ENCODE measurements at places on chromosomes 5 and 9.

DNA sequence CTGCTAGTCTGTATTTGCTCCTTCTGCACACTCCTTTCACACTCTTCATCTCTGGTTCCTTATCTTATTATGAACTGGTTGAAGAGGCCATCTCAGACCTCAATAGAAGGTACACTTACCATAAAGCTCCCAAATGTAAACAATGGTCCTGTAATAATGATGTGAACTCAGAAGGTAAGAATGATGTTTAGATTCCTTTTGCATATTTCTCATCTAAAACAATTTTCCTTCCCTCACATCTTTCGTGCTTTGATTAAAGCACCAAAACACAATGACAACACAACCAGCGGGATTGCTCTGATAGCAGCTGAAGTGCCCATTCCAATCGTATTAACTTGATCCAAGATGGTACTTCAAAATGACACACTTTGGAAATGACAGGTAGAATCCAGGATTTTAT lies 34.3 kb downstream of the NFIB start:
- no peak for DNase-seq

DNA sequence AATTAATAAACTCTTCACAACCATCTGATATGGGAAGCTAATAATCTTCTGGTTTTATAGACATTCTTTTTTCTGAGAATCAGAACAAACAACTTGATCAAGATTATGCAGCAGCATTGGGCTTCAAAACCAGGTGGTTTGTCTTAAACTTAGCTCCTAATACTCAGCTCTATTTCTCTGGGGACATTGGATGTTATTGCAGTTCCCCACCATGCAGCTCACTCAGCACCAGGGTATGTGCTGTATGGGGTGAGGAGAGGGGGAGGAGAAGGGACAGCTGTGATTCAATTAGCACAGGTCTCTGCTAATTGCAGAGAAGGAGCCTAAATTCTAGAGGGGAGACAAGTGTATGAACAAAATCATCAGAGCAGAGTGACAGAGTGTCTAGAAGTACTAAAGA lies 210.7 kb upstream of the TNC start:
- no peak for DNase-seq

DNA sequence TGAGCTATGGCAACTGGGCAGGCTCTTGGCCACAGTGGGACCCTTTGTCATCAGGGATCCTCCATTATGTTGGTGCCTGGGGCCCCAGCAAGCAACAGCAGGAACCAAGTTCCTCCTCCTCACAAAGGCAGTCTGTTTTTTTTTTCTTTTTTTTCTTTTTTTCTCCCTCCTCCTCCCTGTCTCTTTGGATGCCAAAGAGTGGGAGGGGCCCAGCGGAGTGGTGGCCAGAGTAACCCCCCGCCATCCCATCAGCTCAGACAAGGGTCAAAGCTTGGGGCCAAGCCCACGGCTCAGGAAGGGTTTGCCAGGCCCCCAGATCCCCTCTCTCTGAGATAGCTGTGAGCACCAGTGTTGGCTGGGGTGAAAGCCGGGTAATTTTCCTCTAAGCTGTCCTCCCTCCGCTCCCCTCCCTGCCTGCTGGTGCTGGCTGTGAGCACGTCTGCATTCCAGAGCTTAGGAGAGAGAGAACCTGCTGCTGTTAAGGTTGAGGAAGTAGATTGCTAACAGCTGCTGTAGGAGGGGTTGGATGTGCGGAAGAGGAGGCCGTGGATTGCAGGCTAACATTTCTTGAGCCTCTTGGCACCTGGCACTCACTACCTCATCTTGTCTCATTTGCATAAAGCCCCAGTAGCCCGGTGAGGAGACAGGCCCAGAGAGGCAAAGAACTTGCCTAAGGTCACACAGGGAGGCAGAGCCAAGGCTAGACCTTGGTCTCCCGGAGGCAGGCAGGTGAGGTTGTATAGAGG lies 21.2 kb downstream of the GSN start:
- peak; percentile 80 for DNase-seq

DNA sequence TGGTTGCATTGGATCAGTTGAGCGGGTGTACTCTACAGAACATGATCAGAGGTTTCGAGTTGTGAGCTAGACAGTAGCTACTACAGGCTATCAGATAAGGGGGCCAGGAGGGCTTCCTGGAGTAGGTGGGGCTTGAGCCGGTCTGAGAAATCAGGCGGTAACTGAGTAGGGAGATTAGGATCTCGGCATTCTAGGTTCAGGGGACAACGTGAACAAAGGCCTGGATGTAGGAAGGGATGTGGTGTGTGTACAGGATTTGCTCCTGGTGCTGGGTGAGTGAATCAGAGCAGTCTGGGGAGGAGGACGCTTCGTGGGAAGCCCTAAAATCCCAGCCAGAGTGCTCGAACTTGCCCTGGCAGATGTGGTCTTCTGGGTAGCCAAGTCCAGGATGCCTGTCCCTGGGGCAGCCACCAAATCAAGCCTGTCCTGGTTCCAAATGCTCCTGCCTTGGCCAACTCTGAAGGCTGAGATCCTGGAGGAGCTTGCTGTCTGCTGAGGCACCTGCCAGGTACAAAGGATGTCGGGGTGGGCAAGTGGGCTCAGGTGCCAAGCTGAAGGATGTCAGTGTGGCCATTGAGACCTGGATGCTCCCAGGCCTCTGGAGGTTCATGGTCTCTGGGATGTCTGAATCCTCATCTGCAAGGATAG lies 33.4 kb downstream of the STC2 start:
- DNase-seq = no peak

DNA sequence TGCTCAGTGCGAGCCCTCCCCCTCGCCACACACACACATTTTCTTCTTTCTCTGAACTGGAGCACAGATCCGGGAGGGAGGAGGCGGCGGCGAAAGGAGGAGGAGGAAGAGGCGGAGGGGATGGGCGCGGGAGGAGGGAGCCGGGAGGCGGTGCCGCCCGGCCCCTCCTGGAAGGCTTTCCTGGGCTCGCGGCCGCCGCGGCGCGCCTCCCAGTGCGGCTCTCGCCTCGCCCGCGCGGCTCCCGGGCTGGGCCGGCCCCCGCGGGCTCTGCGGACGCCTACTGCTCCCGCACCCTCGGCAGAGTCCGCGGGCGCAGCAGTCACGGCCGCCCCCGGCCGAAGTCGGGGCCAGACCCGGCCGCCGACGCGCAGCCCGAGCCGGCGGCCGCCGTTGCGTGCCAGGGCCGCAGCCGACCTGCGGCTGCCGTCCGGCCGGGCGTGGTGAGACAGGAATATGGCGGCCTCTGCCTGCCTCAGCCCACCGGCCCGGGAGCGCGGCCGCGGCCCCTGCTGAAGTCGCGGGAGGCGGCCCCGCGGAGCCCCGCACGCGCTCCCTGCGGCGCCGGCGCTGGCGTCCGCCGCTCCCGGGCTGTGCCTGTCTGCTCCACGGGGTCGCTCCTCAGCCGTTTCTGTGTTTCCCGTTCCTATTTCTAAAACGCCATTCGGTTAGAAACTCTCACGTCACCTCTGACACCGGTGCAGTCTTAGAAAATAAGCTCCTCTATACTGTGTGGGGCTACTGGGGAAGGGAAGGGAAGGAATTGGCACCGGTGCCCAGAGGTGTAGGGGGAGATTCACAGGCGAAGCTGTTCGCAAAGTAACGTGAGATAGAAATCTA lies 500 bp upstream of the GNAQ start:
- DNase-seq = peak; percentile 97

DNA sequence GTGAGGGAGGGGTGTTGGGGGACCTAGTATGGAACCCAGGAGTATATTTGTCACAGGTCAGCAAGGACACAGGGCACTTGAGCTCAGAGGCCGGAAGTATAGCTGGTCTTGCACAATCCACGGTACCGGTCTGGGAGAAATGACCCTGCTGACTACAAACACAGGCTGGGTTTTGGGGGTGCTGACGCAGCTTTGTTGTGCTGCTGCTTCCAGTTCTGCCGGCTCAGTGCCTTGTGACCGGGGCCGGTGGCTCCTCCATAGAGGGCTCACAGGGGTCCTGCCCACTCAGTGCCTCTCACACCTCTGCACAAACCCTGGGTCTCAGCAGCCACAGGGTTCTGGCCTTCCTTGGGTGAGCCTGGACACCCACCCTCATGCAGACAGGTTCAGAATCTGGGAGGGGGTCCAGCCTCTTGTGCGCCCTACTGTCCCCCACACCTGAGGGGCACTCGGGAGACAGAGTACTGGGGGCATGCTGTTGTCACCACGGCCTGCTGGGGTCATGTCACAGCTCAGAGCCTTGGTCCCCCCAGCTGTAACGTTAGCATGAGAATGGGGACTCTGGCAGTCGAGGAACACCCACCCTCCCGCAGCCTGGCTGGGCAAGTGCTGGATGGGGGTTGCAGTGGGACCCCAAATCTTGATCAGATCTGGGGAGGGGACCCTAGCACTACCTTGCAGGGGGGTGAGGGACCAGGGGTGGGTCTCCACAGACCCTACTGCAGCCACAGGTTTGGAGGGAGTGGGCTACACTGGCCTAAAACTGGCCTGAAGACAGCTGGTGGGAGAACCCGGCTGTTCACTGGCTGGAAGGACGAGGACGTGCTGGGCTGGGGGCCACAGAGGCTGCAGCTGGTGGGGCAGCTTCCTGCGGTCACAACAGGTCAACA lies 17.7 kb downstream of the NINJ1 start:
- DNase-seq = peak; percentile 77
